ENCODE measurements at places on chromosomes 16 and 17.

DNA sequence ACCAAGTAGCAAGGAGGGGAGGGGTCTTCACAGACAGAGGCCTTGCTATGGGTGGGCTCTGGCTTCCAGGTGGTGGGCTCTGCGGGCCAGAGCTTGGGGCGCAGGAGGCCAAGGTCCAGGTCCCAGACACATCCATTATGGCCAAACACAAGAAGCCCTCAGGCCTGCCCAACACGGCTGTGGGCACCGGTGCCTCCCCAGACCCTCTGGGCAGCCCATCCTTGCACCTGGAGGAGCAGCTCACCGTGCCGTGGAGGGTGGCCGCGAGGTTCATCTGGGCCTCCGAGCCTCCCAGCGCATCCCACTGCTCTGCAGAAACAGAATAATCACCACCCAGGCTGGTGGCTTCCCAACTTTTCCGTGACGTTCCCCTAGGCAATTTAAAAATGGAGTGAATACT, 55.9 kb downstream of the TBC1D16 start:
- DNase-seq: no peak

DNA sequence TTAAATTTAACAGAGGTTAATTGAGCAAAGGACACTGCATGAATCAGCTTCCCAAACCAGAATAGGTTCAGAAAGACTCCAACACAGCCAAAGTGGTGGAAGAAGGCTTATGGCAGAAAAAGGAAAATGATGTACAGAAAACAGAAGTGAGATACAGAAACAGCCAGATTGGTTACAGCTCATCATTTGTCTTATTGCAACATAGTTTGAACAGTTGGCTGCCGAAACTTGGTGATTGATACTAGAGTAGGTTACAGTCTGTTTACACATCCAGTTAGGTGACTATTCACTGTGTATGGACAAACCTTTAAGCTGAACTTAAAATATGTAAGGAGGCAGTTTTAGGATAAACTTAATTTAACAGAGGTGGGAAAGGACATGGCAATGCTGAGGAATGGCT, 18.3 kb downstream of the TMEM100 start:
- no peak for DNase-seq

- no peak for DNase-seq
Measured at GRCh38 chr16:4654011-4654963, 29.7 kb downstream of the MGRN1 start.

DNA sequence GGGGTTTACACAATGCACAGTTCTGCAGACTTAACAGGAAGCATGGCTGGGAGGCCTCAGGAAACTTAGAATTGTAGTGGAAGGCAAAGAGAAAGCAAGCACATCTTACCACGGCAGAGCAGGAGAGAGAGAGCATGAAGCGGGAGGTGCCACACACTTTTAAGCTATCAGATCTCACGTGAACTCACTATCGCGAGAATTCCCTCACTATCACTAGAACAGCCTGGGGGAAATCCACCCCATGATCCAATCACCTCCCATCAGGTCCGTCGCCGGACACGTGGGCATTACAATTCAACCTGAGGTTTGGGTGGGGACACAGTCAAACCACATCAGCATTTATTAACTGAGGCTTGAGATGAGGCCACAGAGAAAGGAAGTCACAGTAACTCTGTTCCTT, 326.7 kb downstream of the C16orf95 start:
- DNase-seq: no peak

- DNase-seq: no peak
Measured at GRCh38 chr17:72382971-72383722, 262.3 kb downstream of the SOX9 start.

- no peak for DNase-seq
Measured at GRCh38 chr16:67241008-67241900, 6.0 kb downstream of the FHOD1 start.

GRCh38 chr17:82463391-82463790, 4.8 kb downstream of the NARF start:
- no peak for DNase-seq

- no peak for DNase-seq
Measured at GRCh38 chr17:11628374-11628773, 30.1 kb downstream of the DNAH9 start.

- DNase-seq: no peak
Measured at GRCh38 chr17:68657576-68657975, 56.4 kb upstream of the FAM20A start.

DNA sequence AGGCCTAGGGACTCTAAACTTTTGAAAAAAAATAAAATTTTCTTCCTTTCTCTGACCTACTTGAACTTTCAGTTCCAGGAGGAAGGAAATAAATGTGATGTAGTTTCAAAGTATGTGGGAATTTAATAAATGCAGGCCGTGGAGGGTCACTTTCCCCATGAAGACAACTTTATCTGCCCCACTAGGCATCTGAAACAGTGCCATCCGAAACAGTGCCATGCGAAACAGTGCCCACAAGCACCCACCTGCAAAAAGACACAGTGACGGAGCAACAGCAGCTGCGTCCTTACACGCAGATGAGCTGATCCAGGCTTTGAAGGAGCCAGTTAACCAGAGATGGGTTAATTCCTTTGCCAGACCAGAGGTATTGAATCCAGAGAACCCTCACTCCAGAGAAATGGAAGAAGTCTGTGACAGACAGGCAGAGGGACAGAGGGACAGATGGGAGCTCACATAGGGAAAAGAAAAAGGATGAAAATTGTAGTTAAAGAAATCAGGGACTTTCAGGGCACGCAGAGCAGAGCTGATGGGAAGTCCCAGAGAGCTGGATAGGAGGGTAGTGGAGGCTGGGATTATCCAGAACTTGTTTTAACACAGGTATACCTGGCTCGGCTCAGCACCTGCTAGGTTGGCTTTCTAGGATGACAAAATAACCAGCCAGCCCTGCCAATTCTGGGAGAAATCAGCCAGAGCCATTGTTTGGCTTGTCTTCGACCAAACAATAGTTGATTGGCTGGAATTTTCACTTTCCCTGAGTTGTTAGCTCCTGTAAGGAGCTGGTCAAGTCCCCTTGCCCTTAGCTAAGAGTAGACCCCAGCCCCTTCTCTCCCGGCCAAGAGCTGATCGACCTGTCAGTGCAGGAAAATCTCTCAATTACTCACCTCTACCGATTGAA, 17.1 kb upstream of the HOXB13 start:
- DNase-seq: no peak

DNA sequence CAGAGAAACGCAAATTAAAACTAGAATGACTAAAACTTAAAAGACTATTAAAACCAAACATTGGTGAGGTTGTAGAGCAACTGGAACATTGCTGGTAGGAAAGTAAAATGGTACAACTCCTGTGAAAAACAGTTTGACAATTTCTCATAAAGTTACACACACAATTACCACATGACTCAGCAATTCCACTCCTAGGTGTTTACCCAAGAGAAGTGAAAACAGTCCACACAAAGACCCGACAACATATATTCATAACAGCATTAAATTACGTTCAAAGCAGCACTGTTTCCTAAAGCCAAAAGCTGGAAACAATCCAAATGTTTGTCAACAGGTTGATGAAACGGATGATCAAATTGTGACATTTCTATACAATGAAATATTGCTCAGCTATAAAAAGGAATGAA, 26.5 kb upstream of the ALOX12 start:
- no peak for DNase-seq
